ENCODE measurements at places on chromosomes 3 and 15. TPM values are rescaled to one million over a fixed set of nuclear protein-coding genes. Genes with fewer than 3 reads are reported as not detected.

Gene INAFM2
- 8.9 TPM for total RNA-seq

Gene SEMA3B
- total RNA-seq, result 9.7 TPM

Gene CCDC39
- total RNA-seq, result 0.27 TPM

Gene GABRA5
- total RNA-seq, result not detected

Gene CADM2
- total RNA-seq, result not detected

Gene SCAMP5
- total RNA-seq, result 2.2 TPM

Gene LMAN1L
- not detected for total RNA-seq

Data from fibroblast of the aortic adventitia (primary cell).